ENCODE measurements at places on chromosomes 12 and 14.
A peak's percentile ranks its signal among the peaks of the same experiment; 100 is the strongest.

DNA sequence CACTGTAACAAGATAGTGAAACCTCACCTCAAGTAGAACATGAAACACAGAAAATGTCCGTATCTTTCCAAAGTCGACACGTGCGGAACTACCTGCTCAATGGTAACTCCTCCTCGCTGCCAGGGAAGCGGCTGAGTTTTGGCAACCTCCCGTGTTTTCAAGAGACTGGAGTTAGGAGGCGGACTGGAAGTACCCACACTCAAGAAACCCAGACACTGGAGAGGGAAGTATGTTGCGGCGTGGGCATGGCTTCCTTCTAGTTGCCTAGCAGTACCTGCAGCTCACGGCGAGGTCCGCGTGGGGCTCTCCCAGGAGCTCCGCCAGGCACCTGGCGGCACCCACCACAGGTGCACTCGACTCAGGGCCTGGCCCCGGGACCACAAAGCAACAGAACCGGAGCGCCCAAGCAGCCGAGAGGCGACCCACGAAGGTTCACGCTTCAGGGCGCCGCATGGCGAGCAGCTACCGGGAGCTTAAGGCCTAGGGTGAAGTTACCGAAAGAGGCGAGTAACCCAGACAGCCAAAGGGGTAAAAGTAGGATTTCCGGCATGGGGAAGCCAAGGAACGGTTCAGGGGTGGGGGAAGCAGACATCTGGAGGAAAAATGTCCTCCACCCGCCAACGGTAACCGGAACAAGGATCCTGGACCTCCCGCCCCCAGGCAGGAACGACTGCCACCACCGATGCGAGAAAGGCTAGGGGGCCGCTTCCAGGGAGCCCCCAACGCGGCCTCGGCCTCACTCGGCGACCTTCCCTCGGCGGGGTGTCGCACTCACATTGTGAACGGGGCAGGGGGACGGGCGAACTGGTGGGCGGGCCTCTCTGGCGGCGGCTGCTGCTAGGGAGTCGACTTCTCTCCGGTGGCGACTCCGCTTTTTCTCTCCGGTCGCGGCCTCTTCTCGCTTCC lies 608 bp downstream of the PTGES3 start:
- peak; percentile 76 for DNase-seq

DNA sequence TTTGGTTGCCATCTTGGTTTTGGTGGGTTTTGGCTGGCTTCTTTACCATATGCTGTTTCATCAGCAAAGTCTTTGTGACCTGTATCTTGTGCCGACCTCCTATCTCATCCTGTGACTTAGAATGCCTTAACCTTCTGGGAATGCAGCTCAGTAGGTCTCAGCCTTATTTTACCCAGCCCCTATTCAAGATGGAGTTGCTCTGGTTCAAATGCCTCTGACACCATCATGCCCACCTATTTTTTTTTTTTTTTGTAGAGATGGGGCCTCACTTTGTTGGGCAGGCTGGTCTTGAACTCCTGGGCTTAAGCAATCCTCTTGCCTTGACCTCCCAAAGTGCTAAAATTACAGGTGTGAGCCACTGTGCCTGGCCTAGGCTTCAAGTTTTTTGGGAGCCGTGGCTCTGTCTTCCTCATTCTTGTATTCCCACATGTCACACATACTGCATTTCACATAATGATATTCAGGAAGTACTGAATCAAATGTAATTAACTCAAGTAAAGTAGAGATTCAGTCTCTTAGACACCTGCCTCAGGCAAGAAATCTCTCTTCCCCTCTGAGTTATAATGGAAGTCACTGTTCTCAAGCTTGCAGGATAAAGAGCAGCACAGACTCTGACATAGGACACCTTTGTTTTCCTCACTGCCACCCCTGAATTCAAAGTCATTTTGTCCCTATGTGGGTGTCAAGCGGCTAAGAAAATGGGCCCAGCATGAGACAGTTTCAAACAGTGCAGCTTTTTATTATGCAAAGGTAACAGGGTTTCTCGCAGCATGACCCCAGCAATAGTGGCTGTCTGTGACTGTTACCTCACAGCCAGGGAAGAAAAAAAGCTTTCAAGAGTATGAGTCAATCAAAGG lies 159.0 kb downstream of the PTPN11 start:
- no peak for DNase-seq

- no peak for DNase-seq
Measured at GRCh38 chr12:12538535-12538934, 24.1 kb downstream of the DUSP16 start.

DNA sequence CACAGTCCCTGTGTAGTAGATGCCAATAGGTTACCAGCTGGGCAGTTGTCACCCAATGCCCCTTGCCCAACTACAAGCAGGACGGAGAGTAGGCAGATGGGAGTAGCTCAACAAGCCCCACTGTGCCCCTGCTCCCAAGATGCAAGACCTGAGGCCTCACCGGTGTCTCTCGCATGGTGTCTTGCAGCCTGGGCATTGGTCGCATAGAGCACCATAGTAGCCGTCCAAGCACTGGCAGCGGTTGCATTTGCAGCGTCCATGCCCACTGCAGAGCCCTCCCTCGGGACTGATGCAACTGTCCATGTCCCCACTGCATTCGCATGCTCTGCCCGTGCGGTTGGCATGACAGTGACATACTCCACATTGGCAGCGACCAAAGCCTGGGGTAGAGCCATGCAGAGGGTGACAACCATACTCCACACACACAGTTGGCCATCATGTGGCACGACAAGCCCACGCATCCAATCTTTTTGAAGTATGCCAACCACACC lies 11.9 kb upstream of the CSAD start:
- DNase-seq = no peak

DNA sequence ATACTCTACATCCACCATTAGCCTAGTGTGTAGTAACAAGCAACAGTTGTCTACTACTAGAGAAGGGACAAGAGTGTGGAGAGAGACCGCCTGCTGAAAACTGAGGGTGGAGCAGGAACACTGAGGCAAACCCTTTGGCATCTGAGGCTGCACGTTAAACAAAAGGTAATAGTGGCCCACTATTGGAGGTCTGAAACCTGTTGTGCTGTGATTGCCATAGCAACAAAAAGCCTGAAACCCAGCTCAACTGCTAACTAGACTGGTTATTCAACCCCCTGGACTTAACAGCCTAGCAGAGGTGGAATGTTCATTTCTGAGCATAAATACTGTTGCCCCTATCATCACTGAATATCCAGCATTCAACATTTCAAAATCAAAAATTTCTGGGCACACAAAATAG lies 43.0 kb downstream of the PPP4R4 start:
- no peak for DNase-seq

DNA sequence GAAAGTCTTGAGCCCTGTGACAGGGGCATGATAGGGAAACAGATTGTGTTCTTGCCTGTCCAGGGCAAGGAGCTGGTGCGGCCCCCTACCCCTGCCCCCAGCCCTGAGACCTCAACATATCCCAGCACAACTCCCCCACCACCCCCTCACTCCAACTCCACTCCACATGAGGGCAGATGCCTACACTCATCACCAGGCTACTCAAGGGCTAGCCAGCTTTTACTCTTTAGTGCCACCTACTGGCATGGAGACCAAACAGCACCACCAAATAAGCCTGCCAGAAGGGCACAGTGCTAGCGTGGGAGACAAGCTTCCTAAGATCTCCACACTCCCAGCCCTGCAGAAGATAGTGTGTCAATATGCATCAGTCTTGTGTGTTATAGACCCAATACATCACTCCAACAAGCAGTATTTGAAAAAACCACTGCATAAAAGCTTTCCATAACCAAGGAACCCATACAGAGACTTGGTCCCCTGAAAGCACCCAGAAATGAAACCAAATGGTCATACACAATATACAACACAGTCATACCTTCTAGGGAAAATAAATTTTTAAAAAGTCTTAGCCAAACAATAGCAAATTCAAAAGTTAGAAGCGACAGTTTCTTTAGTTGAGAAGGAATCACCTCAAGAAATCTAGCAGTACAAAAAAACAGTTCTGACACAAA lies 154.4 kb downstream of the KCNK10 start:
- DNase-seq = no peak

DNA sequence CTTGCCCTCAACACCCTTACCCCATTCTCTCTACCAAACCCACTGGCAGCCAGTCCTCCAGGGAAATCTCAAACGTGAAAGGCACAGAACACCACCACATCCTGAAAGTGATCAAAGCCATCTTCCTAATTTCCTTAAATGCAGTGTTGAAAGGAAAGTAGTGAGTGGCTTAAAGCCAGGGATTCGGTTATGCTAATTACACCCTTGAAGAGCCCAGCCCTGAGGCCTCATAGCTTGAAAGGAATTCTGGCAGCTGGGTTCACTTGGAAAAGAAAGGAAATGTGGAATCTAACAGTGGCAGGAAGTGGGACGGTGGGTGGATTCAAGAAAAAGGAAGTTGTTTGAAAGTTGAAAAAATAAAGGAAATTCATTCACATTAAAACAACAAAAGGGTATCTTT lies 73.0 kb upstream of the FICD start:
- DNase-seq = no peak

DNA sequence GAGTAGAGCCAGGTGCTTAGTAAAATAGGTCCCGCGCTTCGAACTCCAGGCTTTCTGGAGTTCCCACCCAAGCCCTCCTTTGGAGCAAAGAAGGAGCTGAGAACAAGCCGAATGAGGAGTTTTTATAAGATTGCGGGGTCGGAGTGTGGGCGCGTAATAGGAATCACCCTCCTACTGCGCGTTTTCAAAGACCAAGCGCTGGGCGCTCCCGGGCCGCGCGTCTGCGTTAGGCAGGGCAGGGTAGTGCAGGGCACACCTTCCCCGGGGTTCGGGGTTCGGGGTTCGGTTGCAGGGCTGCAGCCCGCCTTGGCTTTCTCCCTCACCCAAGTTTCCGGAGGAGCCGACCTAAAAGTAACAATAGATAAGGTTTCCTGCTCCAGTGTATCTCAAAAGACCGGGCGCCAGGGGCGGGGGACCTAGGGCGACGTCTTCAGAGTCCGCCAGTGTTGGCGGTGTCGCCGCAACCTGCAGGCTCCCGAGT lies 3.6 kb downstream of the SSTR1 start:
- peak; percentile 6 for DNase-seq

- no peak for DNase-seq
Measured at GRCh38 chr14:51860825-51861499, 550 bp downstream of the GNG2 start.

- DNase-seq = no peak
Measured at GRCh38 chr14:81751198-81751597, 217.5 kb upstream of the SEL1L start.

GRCh38 chr14:64628940-64629408 lies 75.2 kb upstream of the PLEKHG3 start:
- DNase-seq = peak; percentile 51

- DNase-seq = no peak
Measured at GRCh38 chr14:92950193-92950540, 27.2 kb downstream of the CHGA start.

GRCh38 chr12:22653791-22654190 lies 28.8 kb downstream of the ETNK1 start:
- no peak for DNase-seq

GRCh38 chr14:99479160-99479905 lies 1.3 kb downstream of the SETD3 start:
- DNase-seq = no peak

DNA sequence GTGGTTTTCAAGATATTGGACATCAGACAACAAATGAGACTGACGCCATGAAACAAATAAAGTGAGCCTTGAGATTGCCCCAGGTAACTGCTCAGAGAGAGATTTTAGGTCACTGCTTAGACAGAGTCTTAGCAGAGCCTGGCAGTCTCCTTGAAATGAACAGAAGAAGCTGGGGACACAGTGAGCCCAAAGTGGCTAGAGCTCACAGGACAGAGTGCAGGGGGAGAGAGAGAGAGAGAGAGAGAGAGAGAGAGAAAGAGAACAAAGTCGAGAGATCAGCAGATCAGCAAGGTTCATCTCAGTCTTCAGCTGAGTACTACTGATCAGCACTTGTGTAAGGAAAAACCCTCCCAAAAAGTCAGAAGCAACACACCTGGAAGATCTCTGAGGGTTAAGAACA lies 147.4 kb downstream of the RMST start:
- DNase-seq = no peak

- DNase-seq = peak; percentile 18
Measured at GRCh38 chr14:105855893-105856675, 329.7 kb downstream of the TMEM121 start.

DNA sequence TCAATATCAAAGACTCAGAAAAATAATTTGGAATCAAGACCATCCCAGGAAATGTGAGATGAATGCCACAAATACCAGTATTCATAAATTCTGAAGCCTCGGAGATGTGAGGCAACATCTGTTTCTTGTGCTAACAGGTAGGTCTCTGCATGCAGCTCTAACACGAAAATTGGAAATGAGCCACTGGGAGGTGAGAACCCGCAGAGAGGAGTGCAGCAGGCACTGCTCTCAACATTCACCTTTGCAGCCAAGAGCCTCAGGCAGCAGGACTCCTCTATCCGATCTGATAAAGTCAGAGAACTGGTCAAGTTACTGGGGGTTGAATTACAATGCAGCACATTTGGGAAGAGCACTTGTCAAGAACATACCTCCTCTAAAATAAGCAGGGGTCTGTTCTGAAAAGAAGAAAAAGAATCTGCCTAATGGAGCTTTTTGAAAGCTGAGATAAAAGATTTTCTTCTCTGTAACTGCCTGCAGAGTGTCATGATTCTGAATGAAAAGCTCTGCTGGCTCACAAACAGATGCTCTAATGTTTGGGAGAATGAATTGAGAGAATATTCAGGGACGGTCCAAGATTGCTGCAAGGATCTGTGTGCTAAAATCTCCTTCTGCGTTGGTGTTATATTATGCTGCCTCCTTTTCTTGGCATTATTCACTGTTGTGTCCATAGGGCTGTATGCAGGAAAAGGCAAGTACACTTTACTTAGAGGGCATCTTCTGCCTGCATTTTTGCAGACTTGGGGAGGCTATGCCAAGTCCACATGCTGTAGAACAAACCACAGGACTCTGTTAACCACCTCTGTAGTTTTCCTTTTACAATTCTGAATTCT lies 209.6 kb upstream of the KRR1 start:
- DNase-seq = no peak

- no peak for DNase-seq
Measured at GRCh38 chr14:96584199-96584906, 82.2 kb downstream of the PAPOLA start.
